ENCODE measurements at places on chromosomes 11 and 22. TPM values are rescaled to one million over a fixed set of nuclear protein-coding genes. Genes with fewer than 3 reads are reported as not detected.

DNA sequence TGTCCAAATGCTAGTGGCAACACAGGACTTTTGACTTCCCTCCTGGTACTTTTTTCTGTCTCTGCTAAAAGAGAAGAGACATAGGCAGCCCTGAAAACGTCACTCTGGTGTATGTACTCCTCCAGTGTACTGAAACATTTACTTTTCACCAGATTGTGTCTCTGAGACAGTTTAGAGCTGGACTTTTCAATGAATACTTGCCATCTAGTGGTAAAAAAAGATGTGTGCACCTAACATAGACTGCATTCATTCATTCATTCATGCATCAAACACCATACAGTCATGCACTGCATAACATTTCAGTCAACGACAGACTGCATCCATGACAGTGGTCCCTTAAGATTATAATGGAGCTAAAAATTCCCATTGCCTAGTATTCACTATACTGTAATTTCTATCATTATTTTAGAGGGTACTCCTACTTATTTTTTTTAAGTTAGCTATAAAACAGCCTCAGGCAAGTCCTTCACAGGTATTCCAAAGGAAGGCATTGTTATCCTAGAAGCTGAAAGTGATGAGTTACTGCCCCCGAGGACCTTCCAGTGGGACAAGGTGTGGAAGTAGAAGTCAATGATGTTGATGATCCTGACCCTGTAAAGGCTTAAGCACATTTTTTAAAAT, 186.2 kb downstream of the SPON1 start:
- no peak overlapping the region for H3K4me3 ChIP-seq
- H3K27ac ChIP-seq: no peak overlapping the region
- no peak for DNase-seq
- H3K36me3 ChIP-seq: no peaks in the 10 kb centered on the region

DNA sequence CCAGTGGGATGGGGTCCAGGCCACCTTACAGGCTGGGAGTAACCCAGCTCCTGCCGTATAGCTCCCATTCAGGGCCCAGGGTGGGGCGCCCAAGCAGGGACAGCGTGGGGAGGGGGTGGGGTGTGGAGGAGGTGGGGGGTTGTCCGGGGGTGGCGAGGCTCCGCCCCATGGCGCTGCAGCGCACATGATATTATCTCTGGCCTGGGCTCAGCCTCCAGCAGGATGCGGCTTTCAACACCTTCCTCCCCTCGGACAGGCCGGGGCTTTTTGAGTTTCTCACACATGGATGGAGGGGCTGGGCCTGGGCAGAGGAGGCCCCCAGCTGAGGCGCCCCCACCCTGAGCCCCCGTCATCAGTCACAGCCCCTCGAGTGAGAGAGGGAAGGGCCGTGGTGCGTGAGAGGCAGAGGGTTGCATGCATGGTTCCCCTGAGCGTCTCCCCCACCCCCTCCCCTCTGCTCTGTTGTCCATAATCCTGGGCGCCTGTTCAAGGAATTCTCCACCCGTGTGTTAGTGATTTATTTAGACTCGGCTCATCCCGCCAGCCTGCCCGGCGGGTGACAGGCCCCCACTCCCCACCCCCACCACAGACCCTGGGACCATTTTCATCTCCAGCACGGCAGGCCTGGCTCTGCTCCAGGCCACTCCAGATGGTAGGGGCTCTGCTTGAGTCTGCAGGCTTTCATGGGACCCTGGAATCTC, 44.9 kb downstream of the WNT11 start:
- no peaks in the 10 kb centered on the region for H3K36me3 ChIP-seq
- no peak overlapping the region for H3K4me3 ChIP-seq
- no peak overlapping the region for H3K27ac ChIP-seq
- H3K27me3 ChIP-seq: no peaks in the 10 kb centered on the region
- peaks cover 13% of the 10 kb centered on the region for H3K4me1 ChIP-seq
- no peak for DNase-seq

- H3K36me3 ChIP-seq: no peaks in the 10 kb centered on the region
- peaks cover 5% of the 10 kb centered on the region for H3K4me1 ChIP-seq
- DNase-seq: no peak
- no peak overlapping the region for H3K27ac ChIP-seq
- H3K4me3 ChIP-seq: no peak overlapping the region
These were observed 14.8 kb downstream of the LRRC55 start for GRCh38 chr11:57196596-57196995.

DNA sequence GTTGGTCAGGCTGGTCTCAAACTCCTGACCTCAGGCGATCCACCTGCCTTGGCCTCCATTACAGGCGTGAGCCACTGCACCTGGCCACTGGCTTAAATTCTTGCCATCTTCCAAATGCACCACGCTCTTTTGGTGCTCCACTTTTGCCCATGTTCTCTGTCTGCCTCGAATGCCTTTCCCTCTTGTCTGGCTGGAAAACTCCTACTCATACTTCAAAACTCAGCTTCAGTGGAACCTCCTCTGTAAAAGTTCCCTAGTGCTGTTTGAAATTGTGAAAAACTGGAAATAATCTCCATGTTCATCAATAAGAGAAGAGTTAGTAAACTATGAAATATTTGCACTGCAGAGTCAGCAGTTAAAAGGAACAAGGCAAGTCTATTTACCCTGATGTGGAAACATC, 11.5 kb downstream of the VWCE start:
- H3K27me3 ChIP-seq: no peaks in the 10 kb centered on the region
- H3K4me1 ChIP-seq: no peaks in the 10 kb centered on the region
- H3K36me3 ChIP-seq: no peaks in the 10 kb centered on the region
- H3K27ac ChIP-seq: no peak overlapping the region
- DNase-seq: no peak

GTF2H1 gene
- 52.7 TPM for total RNA-seq

SPON1 gene
- total RNA-seq: 65.3 TPM

TRIOBP gene
- 76.5 TPM for total RNA-seq

Measured in upper lobe of left lung (tissue), 6 donors.